Hepatocyte (in vitro differentiated cells): ENCODE measurements at places on chromosomes 16 and 17. TPM values are rescaled to one million over a fixed set of nuclear protein-coding genes. Genes with fewer than 3 reads are reported as not detected.
A peak's percentile ranks its signal among the peaks of the same experiment; 100 is the strongest.

The TRPV3 gene
- 2.6 and 8.1 TPM in 2 replicates for total RNA-seq

The ZSCAN10 gene
- not detected in 2 replicates for total RNA-seq

The SLFN13 gene
- 3.9 and 5.5 TPM in 2 replicates for total RNA-seq

The KRTAP1-1 gene
- total RNA-seq, result not detected in 2 replicates

The DOC2A gene
- total RNA-seq, result 6.8 and 6.9 TPM in 2 replicates

The DHRS7C gene
- 1.2 TPM in 1 of 2 replicates, not detected in the other for total RNA-seq

The CASKIN2 gene
- 5.3 and 9.8 TPM in 2 replicates for total RNA-seq

DNA sequence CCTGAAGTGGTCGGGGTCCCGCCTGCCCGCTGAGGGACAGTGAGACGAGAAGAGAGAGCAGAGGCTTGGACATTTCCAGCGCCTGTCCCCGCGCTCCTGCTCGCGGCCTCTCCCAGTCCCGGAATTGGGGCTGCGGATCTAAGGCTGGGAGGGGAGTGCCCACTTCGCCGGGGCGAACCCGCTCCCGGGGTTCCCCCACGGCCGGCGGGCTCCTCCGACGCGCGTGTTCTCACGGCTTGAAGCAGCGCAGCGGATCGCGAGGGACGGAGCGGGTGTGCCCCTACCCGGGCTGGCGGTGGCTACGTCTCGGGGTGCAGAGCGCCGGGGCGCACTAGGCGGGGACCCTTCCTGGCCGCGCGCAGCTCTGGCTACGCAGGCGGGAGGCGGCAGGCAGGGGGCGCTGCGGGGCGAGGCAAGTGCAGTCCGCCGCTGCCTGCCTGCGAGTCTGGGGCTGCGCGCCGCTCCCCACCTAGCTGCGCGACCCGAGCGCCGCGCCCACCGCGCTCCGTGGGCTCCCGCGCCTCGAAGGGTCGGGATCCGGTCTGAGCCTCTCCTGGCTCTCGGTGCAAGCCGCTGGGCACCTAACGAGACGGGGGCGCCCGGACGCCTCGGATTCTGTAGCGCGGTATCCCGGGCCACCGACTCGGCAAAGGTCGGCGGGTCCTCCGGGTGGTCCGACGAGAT lies 1.2 kb downstream of the NGFR start:
- peaks cover 19% of the 10 kb centered on the region for H3K4me1 ChIP-seq
- peak; percentile 89 for DNase-seq
- peaks cover 82% of the 10 kb centered on the region for H3K27me3 ChIP-seq
- H3K36me3 ChIP-seq, result no peaks in the 10 kb centered on the region
- peak overlapping the region; percentile 61 for H3K4me3 ChIP-seq

- no peaks in the 10 kb centered on the region for H3K4me1 ChIP-seq
- no peak overlapping the region for H3K4me3 ChIP-seq
- no peak for DNase-seq
- H3K36me3 ChIP-seq, result no peaks in the 10 kb centered on the region
- H3K27ac ChIP-seq, result no peak overlapping the region
These were observed 8.2 kb downstream of the PRKCA start for GRCh38 chr17:66310528-66311148.

- H3K4me3 ChIP-seq, result no peak overlapping the region
- no peak overlapping the region for H3K27ac ChIP-seq
- DNase-seq, result no peak
- H3K27me3 ChIP-seq, result no peaks in the 10 kb centered on the region
- H3K36me3 ChIP-seq, result no peaks in the 10 kb centered on the region
These were observed 45.8 kb upstream of the PLCG2 start for GRCh38 chr16:81733295-81733694.

GRCh38 chr16:68066763-68067162 lies 18.4 kb upstream of the NFATC3 start:
- no peak overlapping the region for H3K4me3 ChIP-seq
- H3K36me3 ChIP-seq, result no peaks in the 10 kb centered on the region

DNA sequence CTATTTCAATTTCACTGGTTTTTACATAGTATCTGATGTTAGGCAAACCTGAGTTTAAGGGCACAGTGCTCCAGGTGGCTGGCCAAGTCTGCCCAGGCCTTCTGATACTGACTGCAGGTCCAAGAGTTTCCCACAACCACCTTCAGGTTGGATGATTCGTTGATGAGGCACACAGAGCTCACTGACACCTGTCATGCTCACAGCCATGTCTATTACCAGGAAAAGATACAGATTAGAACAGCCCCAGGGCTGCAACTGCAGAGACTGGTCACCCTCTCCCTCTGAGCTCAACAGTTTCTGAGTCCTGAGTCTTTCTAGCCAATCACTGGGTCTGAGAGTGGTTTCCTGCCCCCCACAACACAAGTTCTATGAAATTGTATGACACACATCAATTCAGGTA lies 37.2 kb downstream of the MEAK7 start:
- H3K4me1 ChIP-seq, result no peaks in the 10 kb centered on the region
- no peaks in the 10 kb centered on the region for H3K27me3 ChIP-seq
- no peak overlapping the region for H3K27ac ChIP-seq
- H3K36me3 ChIP-seq, result no peaks in the 10 kb centered on the region
- no peak for DNase-seq

DNA sequence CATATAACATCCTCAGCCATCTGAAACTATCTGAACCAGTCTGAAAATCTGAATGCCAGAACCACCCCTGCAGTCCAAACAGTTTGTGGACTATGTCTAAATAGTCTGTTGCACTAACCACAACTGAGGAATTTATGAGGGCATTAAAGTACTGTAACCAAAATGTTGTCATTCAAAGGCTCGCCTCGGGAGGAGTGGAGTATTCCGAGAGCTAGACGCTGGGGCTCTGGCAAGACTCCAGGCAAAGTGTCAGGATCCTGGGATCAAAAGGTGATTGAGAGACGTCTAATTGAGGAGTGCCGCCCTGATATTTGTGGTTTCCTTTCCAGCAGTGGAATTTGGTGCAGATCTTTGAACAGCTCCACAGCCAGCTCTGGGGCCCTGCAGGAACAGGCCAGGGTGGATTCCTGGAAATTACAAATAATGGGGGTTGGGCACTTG lies 142.9 kb upstream of the MYOCD start:
- H3K4me1 ChIP-seq, result peaks cover 20% of the 10 kb centered on the region
- no peaks in the 10 kb centered on the region for H3K27me3 ChIP-seq
- DNase-seq, result peak; percentile 63
- H3K4me3 ChIP-seq, result no peak overlapping the region
- peak overlapping the region; percentile 10 for H3K27ac ChIP-seq
- H3K36me3 ChIP-seq, result no peaks in the 10 kb centered on the region

DNA sequence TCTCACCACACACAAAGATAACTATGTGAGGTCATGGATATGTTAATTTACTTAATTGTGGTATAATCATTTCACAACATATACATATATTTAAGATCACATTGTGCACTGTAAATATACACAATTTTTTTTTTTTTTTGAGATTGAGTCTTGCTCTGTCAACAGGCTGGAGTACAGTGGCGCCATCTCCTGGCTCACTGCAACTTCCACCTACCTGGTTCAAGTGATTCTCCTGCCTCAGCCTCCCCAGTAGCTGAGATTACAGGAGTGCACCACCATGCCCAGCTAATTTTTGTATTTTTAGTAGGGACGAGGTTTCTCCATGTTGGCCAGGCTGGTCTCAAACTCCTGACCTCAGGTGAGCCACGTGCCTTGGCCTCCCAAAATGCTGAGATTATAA lies 11.5 kb upstream of the PRSS54 start:
- no peaks in the 10 kb centered on the region for H3K36me3 ChIP-seq
- no peak overlapping the region for H3K4me3 ChIP-seq
- peak; percentile 23 for DNase-seq

DNA sequence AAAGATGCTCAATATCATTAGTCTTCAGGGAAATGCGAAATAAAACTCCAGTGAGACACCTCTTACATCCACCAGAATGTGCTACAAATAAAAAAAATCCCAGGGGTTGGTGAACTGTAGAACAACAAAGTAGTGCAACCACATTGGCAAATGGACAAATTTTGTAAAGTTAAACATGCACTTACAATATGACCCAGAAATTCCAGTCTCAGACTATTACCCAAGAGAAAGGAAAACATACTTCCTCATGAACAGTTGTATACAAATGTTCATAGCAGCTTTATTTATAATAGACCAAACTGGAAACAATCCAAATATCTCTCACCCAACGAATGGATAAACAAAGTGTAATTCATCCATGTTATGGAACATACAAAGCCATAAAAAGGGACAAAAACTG lies 239.5 kb downstream of the ABCC12 start:
- H3K36me3 ChIP-seq, result no peaks in the 10 kb centered on the region
- H3K27ac ChIP-seq, result no peak overlapping the region
- no peak overlapping the region for H3K4me3 ChIP-seq
- DNase-seq, result no peak

DNA sequence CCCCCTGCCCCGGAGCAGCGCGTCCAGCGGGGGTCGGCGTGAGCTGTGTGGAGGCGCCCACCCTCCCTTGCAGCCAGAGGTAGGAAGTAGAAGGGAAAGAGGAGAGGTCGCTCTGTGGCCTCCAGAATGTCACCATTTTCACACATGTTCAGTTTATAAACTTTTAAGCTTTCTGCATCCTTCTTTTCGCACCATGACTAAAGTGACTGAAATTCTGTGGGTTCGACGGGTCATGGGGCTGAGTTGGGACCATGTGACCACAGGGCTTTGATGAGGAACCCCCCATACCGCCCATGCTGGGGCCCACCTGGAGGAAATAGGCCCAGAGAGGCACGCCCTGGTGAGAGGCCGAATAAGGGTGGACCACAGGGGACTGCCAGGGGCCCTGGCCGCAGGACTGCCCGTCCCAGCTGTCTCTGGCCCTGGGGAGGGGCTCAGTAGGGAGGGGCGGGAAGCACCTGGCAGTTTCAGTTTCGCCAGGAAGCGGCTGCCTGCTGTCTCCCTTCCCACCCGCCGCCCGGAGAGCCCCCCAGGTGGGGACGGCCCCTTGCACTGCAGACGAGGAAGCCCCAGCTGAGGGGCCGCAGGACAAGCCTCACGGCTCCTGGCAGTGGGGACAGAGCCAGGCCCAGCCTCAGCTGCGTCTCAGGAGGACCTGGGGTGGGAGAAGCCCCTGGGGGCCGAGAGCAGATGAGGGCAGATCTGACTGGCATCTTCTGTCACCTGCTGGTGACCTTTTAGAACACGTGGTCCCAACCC lies 9.0 kb downstream of the CBFA2T3 start:
- no peaks in the 10 kb centered on the region for H3K27me3 ChIP-seq
- H3K27ac ChIP-seq, result no peak overlapping the region
- no peak overlapping the region for H3K4me3 ChIP-seq
- H3K36me3 ChIP-seq, result no peaks in the 10 kb centered on the region
- H3K4me1 ChIP-seq, result no peaks in the 10 kb centered on the region

- H3K4me3 ChIP-seq, result no peak overlapping the region
- no peaks in the 10 kb centered on the region for H3K36me3 ChIP-seq
- DNase-seq, result peak; percentile 46
- H3K27me3 ChIP-seq, result no peaks in the 10 kb centered on the region
These were observed 1.8 kb upstream of the GINS2 start for GRCh38 chr16:85690469-85691064.

GRCh38 chr16:10277597-10277996 lies 95.4 kb upstream of the GRIN2A start:
- no peak for DNase-seq
- no peaks in the 10 kb centered on the region for H3K27me3 ChIP-seq
- no peak overlapping the region for H3K27ac ChIP-seq
- no peaks in the 10 kb centered on the region for H3K36me3 ChIP-seq
- H3K4me1 ChIP-seq, result peaks cover 4% of the 10 kb centered on the region

DNA sequence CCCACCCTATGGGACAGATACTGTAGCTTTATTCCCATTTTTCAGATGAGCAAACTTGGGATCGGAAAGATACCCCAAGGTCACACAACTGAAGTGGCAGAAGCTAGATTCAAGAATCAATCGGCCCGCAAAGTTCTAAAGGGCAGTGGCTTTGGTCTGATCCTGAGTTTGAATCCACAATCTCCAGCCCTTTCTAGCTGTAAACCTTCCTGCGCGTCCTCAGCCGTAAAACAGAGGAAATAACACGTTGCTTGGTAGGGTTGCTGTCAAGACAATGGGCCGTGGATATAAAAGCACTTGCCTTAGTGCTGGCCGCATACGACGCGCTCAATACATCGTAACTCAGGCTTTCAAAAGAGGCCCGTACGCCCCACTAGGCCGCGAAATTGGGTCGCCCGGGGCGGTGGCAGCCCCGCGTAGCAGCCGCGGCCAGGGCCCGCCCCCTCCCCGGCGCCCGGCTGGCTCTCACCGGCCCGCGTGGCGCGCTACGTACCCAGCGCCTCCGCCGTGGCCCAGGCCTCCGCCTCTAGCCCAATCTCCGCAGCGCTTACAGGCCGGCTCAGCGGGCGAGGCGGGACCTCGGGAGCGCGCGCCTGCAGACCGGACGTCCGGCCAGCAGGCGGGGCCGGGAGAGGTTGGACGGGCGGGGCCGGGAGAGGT lies at the start of gene DCAKD:
TSS of gene DCAKD (minus strand) at position 573 of the 660 bp plus-strand sequence. CDS start 16,747 bp downstream, outside the sequence.
- no peaks in the 10 kb centered on the region for H3K36me3 ChIP-seq
- peaks cover 9% of the 10 kb centered on the region for H3K4me1 ChIP-seq
- no peaks in the 10 kb centered on the region for H3K27me3 ChIP-seq
- peak within 1 kb of the TSS; percentile 97 for H3K27ac ChIP-seq

GRCh38 chr17:48995974-48996721 lies 1.0 kb upstream of the IGF2BP1 start:
- H3K27ac ChIP-seq, result peak overlapping the region; percentile 99
- no peaks in the 10 kb centered on the region for H3K27me3 ChIP-seq
- peaks cover 3% of the 10 kb centered on the region for H3K4me1 ChIP-seq
- DNase-seq, result peak; percentile 87

DNA sequence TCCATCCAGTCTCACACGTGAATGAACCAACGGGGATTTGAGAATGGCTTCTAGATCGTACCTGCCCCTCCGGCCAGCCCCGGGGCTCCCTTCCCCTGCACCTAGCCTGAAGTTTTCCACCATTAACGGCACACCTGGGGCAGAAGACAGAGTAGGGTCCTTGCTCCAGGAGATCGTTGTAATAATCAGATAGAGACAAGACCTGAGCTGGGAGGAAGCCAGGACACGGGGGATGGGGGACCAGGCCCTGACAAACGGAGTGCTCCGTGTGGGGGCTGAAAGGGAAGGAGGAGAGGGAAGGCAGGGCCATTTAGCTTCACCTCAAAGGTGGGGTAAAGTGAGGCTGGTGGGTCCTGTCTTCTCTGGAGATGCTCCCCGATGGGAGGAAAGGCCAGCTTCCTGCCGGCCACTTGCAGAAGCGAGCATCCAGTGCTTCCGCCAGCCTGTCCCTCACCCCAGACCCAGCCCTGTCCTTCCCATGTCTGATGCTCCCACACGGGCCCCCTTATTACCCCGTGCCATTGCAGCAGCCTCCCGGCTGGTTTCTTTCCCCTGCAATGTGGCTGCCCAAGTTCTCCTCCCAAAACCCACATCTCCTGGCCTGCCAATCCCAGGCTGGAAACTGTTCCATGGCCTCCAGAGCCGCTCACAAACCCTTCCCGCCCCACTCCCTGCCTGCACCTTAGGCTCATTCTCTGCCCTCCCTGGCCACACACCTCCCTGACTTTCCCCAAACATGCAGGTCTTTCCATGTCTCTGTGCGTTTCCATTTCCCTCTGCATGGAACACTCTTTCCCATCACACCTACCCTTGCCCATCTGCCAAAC lies 79.3 kb downstream of the MRC2 start:
- no peak overlapping the region for H3K4me3 ChIP-seq
- no peak for DNase-seq
- H3K36me3 ChIP-seq, result no peaks in the 10 kb centered on the region
- no peaks in the 10 kb centered on the region for H3K27me3 ChIP-seq
